Fibroblast of skin of left biceps (primary cell): ENCODE measurements at places on chromosomes 11 and 22.
A peak's percentile ranks its signal among the peaks of the same experiment; 100 is the strongest.

DNA sequence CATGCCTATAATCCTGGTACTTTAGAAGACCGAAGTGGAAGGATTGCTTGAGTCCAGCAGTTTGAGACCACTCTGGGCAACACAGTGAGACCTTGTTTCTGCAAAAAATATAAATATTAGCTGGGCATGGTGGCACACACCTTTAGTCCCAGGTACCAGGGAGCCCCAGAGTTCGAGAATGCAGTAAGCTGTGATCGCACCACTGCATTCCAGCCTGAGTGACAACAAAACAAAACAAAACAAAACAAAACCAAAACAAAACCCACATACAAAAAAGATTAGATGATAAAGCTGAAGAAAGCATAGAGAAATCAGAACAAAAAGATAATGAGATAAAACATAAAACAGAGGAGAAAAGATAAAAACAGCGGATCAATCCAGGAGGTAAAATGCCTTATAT is 62.1 kb downstream of the TCF20 start:
- DNase-seq = no peak

DNA sequence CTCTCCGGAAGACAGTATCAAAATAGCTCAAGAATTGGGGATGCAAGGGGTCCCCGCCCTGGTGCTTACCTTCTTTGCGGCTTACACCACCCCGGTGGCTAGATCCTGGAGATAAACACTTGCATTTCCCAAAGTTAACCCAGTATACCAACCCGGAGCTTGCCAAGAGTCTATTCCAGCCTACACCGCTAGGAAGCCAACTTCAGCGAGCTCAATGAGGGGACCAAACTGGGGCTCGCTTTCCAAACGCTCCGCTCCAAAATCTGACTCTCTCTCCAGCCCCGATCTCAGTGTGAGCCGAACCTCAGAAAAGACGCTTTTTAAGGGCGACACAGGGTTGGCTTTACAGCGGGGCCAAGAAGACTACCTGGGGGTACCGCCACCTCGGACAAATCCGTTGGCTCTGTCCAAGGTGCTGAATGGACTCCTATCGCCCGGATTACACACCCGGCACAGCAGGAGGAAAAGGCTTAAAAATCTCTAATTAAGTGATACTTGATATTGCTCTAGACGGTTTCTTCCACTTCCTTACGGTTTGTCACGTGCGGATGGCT is 20.1 kb upstream of the BDNF start:
- no peak for DNase-seq

DNA sequence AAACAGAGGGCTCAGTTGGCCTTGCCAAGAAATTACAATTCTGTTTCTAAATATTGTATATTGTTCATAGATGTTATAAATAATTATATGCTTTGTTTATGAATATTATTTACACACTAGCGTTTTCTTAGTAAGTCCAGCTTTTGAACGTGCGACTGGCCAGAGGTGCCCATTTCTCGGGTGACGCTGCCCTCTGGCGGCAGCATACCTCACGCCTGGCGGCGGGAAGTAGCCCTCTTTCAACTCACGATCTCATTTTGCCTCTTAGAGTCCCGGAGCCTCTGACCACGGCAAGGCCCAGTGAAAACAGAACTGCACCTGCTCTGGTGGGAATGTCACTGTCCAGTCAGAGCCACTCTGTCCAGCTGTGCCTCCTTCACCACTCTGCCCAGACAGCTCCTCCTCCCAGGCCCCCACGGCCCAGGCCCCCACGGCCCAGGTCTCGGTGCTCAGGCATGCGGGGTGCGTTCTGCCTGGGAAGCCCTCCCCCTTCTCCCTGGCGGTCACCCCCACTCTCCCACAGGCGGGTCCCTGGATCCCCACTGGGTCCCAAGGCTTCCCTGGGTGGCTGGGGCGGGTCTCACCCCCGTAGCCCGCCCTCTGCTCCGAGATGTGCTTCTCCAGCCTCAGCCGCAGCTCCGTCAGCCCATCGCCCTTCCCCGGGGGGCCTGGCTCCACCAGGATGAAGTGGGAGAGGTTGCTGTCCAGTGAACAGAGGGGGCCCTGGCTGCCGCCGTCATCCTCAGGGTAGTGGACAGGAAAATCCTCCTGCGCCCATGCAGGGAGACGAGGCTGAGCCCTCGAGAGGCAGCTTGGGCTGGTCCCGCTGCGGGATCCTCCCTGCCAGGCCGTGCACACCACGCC is 19.3 kb downstream of the TSSC4 start:
- peak; percentile 13 for DNase-seq

DNA sequence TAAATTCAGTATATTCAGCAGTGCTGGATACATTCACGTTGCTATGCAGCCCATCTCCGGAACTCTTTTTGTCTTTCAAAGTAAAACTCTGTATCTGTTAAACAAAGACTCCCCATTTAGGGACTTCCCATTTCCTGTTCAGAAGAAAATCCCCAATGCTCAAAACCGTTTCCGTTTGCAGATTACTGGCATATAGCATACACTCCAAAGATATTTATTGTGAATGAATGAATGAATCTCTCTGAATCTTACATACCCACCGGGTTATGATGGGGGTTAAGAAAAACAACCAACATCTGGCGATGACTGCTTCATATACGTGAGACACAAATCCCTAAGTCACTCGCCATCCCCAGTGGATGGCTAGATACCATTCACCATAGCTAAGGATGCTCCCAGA is 1.6 kb downstream of the THY1 start:
- no peak for DNase-seq

DNA sequence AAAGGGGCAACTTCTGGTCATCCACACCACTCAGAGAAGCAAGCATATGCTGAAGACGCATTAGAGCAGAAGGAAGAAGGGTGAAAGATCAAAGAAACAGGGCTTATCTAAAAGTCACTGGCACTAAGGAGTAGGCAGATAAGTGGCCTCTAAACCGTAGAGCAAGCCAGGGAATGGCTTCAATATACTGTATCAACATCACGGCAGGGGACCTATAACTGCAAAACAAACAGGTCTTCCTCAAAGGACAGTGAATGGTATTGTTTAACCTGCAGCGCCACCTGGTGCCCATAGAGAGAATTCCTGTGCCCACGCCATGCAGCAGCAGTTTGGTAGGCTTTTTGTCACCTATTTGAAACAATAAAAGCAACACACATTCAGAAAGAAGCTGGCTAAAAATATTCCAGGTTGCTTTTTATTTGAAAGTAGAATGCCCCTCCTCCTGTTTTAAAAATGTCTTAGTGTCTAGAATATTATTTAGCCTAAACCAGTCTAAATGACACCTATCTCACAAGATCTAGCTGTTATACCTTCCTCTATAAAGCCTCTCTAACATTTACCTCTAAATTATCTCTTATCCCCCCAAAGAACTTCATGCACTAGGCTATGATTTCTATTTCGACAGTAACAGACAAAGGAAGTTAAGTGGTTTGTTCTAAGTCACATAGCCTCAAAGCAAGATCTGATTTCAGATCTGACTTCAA is 21.8 kb downstream of the SNX19 start:
- no peak for DNase-seq

DNA sequence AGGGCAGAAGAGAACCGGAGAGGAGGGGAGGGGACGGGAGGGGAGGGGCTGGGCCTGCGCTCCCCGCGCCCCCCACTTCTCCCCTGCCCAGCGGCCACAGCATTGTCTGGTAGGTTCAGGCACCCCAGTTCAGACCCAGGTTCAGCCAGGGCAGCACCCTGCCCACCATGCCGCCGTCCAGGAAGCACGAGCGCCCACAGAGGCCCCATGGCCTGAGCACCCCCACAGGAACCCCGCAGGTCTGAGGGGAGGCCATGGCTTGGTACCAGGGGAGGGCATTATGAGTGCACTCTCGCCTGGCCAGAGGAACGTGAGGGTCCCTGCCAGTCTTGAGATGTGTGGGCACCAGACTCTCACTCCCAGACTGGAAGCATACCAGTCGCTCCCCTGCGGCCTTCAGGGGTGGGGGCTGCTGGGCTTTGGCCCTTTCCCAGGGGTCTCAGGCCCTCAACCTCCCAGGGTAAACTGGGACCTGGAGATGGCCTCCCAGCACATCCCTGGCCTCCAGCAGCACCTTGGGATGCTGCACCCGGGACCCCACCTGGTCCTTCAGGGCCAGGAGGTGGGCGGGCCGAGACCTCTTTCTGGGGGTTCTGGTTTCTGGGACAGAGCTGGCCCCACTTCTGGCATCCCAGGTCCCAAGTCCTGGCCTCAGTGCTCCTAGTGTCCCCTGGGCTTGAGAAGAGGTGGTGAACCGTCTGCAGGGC is 597 bp upstream of the PLXNB2 start:
- DNase-seq = no peak

- no peak for DNase-seq
These were observed 222.2 kb downstream of the NAV2 start for GRCh38 chr11:19934828-19935259.

DNA sequence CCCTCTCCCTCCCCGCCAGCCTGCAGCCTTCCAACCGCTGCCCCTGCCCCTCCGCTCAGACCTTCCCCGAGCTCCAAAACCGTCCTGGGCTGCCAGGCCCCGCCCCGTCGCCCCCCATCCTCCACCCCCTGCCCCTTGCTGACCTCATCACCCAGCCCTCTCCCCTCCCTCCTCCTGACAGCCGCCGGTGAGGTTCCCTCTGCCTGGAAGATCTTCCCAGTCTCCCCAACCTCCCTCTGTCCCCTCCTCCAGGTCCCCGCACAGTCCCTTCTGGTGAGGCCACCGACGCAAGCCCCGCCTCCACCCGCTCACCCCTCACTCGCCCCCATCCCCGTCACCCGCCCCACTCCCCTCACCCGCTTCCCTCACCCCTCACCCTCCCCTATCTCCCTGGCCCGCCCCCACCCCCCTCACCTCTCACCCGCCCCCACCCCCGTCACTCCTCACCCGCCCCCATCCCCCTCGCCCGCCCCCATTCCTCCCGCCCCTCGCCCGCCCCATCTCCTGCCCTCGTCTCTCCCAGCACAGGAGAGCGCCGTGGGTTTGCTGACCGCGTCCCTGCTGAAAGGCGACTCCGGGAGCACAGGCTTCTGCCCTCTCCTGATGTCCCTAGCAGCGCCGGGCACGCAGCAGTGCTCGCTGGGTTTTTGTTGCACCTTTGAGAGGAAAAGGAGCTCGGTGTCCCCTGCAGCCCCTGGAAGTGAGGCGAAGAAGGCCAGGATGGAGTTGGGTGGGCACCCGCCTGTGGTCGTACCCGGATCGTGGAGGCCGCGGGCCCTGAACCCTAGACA is 16.4 kb upstream of the UPK3A start:
- DNase-seq = no peak

DNA sequence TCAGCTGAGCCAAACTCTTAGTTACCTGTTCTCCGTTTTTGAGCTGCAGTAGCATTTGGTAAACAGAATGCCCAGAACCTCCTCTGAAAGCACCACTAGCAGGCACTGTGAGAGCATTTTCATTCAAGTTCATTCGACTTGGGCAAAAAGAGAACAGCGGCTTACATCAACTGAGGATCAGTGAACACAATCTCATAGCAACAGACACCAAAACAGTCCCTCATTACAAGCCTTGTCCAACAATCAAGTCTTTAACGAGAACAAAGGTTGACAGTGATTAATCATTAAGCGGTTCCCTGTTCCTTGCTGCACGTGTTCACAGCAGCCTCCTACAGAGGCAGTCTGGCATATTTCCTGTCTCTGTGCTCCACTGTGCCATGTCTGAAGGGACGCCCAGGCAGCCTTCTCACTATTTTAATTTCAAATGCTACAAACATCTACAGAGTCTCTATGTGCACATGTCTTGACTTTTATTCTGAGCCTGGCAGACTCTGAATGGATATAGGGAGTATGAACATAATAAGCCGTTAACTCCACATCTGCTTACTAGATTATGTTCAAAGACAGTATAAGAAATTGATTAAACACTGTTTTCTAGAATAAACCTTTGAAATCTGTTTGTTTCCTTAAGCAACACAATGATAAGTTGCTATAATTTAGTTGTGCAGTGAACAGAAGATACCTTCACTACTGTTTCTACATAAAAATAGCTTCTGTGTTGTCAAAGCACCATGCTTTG is 88.3 kb upstream of the MTMR2 start:
- no peak for DNase-seq

DNA sequence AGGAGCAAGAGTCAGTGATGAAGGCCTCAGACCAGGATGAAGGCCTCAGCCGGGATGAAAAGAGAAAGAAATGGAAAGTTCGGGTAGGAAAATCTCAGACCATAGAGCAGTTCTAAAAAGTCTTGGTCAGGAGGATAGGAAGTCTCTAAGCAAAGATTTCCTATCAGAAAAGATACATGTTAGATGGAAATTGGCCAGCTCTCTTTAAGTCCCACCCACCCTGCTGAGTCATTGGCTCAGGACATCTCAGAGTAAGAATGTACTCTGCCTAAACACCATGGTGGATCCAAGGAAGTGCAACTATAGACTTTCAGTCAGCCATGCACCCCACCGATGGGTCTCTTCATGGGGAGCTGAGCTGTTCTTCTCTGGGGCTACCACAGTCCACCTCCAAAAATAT is 4.4 kb downstream of the OR8B3 start:
- DNase-seq = no peak

DNA sequence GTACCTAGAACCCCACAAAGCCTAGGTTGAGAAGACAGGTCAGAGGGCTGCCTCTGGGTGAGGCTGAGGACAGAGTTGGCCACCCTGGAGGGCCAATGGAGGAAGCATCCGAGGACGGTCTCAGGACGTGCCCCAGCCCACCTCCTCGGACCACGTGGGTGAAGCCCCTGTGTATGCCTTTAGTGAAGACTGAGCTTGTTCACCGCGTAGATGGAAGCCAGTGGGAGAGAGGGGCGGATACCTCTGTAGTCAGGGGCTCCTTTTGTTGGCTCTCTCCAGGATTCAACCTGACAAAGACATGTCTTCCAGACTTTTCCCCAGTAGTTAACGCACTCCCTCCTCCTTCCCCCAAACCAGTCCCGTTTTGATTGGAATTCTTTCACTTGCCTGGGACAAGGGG is 110.7 kb downstream of the ZBTB16 start:
- no peak for DNase-seq

DNA sequence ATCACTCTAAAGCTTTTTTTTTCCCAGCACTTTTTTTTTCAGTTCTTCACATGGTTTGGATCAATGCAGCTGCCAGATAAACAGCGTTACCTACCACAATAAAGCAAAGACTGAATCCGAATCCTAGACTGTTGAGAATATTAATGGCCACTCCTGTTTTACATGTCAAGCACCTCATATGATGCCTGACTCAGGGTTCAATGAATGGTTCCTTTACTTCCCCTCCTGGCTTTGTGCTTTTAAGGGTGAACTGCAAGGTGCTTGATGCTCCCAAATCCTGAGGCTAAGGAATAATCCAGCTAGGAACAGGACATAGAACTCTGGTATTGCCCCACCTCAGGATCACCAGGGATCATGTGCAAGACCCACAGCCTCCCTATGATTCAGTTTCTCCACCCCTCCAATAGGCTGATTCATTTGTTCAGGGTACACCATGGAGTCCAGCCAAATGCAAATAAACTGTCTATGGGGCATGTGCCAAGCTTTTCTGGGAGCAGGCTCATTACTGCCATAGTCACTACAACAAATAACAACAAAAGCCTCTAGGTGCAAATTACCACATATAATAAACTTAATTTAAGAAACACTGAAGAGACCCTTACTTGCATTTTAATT is 104.3 kb downstream of the GAB2 start:
- DNase-seq = no peak

GRCh38 chr11:127223026-127223425 is 222.5 kb upstream of the KIRREL3 start:
- no peak for DNase-seq
